ENCODE measurements at places on chromosomes 7 and 10.
A peak's percentile ranks its signal among the peaks of the same experiment; 100 is the strongest.

DNA sequence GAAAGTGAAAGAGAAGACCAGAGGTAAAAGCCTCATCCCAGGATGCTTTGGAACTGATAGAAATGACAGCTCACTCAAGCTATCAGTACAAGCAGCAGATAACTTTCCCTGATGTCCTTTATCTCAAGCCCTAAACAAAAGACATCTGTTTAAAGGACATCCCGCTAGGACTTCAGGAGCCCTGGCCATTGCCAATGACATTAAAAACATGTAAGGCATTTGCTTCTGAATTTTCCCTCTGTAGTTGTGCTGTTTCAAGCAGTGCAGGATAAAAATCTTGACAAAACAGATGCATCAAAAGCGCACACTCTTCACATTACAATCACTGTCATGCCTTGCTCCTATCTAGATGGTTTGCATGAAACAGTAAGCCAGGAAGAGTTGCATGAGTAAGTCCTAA, 159.8 kb downstream of the AOAH start:
- DNase-seq = no peak

- DNase-seq = no peak
Observed at GRCh38 chr10:90111671-90112070, 410.3 kb downstream of the KIF20B start.

DNA sequence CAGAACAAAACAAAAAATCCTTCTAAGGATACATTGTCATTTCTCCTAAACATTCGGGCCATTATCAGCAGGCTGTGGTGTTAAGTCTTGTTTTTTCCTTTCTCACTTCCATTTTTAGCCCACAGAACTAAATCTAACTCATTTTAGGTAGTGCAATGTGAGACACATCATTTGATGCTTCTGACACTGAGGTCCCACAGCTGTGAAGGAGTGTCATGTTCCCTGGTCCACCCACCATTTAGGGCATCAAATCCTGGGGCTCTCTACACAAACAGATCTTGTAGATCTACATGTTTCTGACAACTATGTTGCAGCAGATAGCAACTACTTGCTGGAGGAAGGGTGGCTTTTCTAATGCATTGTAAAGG, 232.5 kb upstream of the IGFBP3 start:
- no peak for DNase-seq

DNA sequence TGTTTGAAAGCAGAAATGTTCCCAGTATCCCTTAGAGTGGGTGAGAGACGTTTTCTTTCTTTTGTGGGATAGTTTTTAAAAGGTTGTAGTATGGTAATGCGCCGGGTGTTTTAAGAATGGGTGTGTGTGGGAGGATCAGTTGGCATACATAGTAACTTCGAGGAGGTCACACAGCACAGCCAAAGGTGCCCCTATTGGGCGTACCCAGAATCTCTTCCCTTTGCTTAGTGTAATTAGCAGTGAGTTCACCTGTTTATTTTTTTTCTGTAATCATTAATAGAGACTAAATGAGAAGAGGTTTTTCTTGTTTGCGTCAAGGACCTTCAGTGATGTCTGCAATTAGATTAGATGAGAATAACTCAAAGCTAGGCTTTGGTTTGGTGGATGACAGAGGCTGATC, 1.5 kb downstream of the PLEKHA8 start:
- peak; percentile 3 for DNase-seq

DNA sequence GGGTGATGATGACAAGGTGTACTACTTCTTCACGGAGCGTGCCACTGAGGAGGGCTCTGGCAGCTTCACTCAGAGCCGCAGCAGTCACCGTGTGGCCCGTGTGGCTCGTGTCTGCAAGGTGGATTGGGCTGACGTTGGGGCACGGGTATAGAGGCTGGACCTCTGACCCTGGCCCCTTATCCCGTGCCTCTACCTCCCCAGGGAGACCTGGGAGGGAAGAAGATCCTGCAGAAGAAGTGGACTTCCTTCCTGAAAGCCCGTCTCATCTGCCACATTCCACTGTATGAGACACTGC, 8.4 kb downstream of the MRPL43 start:
- DNase-seq = no peak

DNA sequence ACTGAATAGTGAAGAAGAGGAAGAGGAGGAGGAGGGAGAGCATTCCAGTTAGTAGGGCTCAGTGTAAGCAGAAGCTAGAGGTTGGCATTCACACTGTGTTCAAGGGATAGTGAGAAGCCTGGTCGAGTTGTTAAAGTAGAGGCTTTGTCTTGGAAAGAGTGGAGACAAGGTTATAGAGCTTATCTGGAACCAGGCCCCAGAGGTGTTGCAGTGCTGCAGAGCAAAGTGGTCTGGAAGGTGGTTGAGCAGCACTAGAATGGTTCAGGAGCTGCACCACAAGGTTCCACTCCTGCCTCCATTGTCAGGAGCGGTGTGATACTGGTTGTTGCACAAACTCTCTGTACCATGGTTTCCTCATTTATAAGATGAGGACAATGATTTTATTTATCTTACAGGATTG, 8.8 kb upstream of the PCGF5 start:
- no peak for DNase-seq

- no peak for DNase-seq
Observed at GRCh38 chr7:110718503-110719205, 372.3 kb upstream of the LRRN3 start.

DNA sequence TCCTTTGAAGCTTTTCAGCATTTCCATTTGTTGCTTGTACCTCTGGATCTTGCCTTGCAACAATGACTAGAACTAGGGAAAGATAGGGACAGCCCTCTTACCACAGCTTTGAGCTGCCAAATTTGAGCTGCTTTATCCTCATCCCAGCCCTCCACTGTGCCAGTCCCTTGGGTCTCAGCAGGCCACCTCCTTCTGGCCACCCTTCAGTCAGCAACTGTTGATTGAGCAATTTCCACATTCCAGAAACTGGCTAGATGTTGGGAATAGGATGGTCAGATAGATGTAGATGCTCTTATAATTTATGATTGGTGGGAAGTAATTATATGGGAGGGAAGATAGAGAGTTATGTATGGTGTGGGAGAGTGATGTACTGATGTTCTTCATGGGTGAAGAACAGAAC, 100.1 kb downstream of the ST7 start:
- no peak for DNase-seq

DNA sequence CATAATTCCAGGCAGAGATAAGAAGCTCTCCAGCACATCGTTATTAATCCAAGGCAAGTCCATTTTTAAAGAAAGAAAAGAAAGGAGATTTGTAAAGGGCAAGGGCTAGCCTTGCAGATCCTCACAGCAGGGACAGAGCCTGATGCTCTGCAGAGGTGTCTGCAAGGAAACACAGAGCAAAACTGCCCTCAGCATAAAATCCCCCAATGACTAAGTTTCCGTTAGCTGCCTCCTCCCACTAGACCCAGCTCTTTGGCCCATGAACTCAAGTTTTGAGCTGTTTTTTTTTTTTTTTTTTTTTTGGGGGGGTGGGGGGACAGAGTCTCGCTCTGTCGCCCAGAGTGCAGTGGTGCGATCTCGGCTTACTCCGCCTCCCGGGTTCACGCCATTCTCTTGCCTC, 300.7 kb downstream of the MTERF1 start:
- no peak for DNase-seq

- no peak for DNase-seq
Observed at GRCh38 chr10:91603931-91604331, 28.9 kb downstream of the PPP1R3C start.

DNA sequence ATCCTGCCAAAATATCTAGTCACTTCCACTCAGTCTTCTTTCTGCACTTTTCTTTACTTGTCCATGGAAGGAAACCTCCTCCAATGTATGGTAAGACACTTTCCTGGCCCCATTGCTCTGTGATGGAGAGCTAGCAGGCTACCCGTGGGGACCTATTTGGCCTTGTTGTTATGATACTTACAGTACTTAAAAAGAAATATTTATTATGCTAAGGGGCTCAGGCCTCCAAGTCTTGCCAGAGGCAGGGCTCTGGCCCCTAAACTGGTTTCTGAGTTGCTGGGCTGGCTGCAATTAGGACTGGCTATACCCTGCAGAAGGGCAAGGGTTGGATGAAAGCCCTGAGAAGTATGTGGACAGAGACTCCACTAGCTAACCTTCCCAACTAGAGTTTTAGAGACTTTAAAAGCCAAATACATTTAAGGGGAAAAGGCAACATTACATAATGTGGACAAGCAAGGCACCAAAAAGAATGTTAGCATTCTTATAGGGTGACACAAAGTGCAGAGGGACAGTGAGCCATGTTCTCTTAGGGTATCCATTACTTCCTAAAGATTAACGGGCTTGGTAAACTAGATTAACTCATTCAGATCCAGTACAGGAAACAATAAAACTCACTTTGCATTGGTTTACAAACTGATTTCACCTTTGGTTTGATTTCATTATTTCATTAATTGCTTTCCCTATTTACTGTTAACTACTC, 84.9 kb upstream of the INHBA start:
- DNase-seq = no peak

DNA sequence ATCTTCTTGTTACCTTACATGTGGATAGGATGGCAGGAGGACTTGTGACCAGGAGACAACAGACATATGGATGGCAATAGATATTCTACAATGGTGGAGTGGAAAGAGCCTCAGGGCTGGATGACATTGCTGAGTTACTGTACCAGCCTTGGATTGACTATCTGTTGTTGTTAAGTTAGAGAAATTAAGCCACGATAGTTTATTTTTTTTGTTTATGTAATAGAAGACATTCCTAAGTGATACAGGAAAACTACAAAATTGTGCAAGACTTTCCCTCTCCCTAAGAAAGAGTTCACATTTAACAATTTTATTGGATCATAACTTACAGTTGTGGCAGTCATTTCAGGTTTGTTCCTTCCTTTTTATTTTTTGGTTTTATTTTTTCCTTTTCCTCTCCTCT, 230.7 kb upstream of the CACNA2D1 start:
- DNase-seq = no peak

GRCh38 chr7:44381494-44382220, 56.3 kb upstream of the CAMK2B start:
- DNase-seq = no peak

DNA sequence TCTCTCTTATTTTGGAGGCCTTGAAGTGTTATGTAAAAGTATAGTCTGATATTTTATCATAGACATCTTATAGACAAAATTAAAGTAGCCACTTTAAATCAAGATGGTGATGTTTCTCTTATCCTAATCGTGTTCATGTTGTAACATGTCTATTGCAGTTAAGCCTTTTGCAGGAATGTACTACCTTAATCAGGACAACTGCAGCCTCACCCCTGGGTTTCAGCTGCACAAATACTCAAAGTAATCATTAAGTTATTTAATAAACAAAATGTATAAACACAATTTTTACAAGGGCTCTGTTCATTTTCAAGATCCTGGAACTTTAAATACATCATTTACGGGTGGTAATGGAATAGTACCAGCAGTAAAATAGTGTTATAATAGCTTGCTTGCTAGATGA, 14.4 kb upstream of the KIF5B start:
- no peak for DNase-seq

DNA sequence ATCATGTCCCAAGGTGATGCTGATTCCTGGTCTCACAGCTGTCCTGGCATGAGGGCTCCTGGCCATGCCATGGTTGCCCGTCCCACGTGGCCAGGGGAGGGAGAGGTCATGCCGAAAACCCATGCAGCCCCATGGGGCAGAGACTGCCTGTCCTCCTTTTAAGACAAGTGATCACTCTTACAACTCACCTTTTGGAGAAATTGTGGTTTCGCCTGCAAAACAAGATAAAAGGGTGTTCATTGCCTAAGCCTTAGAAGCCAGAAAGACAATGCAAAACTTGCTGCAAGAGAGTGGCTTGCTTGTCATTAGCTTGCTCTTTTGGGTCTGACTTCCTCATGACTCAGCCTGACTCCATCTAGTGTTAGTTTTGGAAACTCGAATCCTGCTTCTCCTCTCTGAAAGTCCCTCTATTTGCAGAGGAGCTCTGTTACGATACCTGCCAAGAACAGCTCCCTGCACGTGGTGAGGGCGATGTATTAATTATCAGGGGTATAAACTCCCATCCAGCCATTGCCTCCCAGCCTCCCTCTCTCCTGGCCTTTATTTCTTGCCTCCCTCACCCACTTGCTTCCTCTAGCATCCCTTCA, 26.7 kb downstream of the TMEM273 start:
- DNase-seq = no peak

Data from stimulated activated CD4-positive, alpha-beta T cell treated with anti-CD3 and anti-CD28 coated beads, Interleukin-12 subunit alpha, Interleukin-12 subunit beta, amount 100 ng/mL, for 24 hours (primary cell).